ENCODE measurements at places on chromosomes 4 and X.

GRCh38 chr4:81884986-81885385 lies 413.3 kb upstream of the RASGEF1B start:
- DNase-seq, result no peak

GRCh38 chr4:57344296-57344695 lies 234.1 kb upstream of the IGFBP7 start:
- no peak for DNase-seq

DNA sequence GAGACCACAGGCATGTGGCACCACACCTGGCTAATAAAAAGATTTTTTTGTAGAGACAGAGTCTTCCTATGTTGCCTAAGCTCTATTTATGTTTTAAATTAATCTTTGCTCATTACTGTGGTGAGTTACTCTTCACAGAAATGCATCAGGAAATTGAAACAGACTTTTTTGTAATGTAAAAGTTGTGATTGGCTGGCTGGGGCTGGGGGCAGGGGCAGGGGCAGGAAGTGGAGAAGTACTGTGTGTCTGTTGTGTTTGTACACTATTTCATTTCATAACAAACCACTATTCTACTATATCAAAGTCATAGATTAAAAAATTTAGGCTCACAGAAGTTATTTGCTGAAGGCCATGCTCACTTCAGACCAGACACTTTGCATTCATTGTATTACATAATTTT lies 19.1 kb upstream of the ABRAXAS1 start:
- DNase-seq, result no peak

DNA sequence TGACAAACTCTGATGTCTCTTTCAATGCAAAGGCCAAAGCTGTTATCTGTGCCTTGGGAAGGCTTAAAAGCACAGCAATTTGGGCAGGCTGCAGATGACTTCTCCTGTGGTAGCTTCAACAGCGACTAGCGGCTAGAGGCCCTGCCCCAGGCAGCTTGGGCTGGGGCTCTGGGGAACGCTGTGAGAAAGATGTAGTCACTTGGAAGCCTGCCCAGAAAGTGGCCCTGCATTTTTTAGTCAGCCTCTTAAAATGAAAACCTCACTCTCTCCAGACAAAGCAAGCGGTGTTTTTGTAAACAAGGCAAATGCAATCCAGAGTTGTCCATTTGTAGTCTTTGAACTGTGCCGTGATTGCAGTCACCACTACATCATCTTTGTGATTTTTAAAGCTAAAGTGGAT lies 27.5 kb downstream of the PCYT1B start:
- DNase-seq, result no peak

GRCh38 chrX:69618803-69619202 lies 2.9 kb downstream of the EDA start:
- DNase-seq, result no peak

- no peak for DNase-seq
Observed at GRCh38 chr4:162272215-162272614, 108.4 kb upstream of the FSTL5 start.

- no peak for DNase-seq
Observed at GRCh38 chrX:151899622-151900021, 13.1 kb upstream of the MAGEA4 start.

- no peak for DNase-seq
Observed at GRCh38 chr4:179372242-179372641, 1930.0 kb upstream of the AGA start.

GRCh38 chr4:82256718-82257117 lies 117.1 kb downstream of the HNRNPD start:
- DNase-seq, result no peak

GRCh38 chr4:147481577-147482109 lies 746 bp downstream of the EDNRA start:
- peak; percentile 20 for DNase-seq

DNA sequence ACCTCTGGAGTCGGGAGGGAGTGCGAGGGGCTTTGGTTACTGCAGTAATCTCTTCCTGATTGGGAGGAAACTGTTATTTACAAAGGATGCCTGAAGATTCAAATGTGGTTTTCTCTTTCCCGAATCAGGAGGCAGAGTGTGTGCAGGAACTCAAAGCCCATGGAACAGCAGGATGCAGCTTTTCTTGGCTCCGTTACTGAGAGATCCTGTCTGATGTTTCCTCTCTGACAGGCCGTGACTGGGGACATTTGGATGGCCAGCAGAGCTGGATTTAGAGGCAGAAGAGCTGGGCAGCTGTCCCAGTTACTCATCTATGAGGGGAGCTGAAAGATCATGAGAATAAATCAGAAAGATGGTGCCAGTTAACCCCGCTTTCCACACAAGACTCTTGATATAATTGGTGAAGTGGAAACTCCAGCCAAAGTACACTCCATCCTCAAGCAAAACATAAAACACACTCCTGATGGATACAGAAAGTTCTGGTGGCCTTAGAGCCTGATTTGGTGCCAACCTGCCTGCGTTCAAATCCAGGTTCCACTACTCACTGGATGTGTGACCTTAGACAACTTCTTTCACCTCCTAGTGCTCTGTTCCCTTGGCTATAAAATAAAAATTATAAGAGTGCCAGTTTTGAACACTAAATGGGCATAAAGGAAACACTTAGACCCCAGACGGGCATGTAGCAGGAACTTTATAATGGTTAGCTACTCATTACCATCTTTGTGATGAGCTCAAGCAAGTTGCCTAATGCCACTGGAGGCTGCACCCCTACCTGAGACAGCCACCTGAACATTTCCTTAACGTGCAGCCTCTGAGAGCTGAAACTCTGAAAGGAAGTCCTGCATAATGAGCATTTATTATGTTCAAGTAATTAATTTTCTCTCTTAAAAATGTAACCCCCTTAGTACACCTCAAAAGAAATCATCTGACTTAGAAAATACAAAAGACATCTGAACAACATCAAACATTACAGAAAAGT lies 349.0 kb upstream of the GATB start:
- DNase-seq, result no peak

DNA sequence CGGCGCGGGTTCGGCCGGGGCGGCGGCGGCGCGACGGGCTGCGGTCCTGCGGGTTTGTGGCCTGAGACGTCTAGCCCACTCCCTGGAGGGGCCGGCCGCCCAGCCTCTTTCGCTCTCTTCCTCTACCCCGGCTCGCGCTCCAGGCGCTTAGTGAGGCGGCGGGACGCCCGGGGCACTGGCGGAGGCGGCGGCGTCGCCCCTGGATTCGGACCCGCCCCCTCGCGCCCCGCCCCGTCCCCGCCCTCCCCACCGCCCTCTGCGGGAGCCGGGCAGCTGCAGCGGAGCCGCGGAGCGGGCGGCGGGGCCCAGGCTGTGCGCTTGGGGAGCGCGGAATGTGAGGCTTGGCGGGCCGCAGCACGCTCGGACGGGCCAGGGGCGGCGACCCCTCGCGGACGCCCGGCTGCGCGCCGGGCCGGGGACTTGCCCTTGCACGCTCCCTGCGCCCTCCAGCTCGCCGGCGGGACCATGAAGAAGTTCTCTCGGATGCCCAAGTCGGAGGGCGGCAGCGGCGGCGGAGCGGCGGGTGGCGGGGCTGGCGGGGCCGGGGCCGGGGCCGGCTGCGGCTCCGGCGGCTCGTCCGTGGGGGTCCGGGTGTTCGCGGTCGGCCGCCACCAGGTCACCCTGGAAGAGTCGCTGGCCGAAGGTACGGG lies at the start of gene BMP2K:
Gene BMP2K, plus strand, starts transcription at position 272 of the 650 bp plus-strand sequence. Its CDS starts 194 bp downstream, at position 466.
- DNase-seq, result peak; percentile 86

- no peak for DNase-seq
Observed at GRCh38 chrX:114015966-114016365, 567.9 kb upstream of the HTR2C start.

DNA sequence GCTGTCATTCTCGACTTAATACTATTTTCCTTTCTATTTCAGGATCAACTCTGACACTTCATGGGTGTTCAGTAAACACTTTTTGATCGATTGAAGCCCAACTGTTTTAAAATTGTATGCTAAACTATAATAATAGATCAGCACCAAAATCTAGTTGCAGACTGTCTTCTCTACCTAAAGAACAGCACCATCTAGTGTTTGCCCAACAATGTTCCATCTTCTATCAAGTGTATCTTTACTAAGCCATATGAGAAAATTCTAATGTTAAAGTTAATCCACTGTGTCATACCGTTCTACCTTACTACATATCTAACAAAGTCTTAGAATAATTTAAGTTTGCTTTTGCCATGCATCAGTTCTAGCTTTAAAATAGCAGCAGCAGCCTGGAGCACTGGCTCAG lies 113.0 kb upstream of the PRDX4 start:
- DNase-seq, result peak; percentile 11

GRCh38 chr4:102263024-102263787 lies 82.1 kb downstream of the SLC39A8 start:
- DNase-seq, result peak; percentile 41

GRCh38 chr4:16159286-16159685 lies 67.0 kb downstream of the TAPT1 start:
- DNase-seq, result no peak

- no peak for DNase-seq
Observed at GRCh38 chr4:102469806-102470205, 31.4 kb upstream of the NFKB1 start.

- no peak for DNase-seq
Observed at GRCh38 chr4:5973033-5973432, 45.2 kb downstream of the C4orf50 start.

GRCh38 chr4:31674313-31674947 lies 954.3 kb downstream of the PCDH7 start:
- DNase-seq, result no peak

GRCh38 chr4:112156553-112156952 lies 11.3 kb downstream of the FAM241A start:
- no peak for DNase-seq

DNA sequence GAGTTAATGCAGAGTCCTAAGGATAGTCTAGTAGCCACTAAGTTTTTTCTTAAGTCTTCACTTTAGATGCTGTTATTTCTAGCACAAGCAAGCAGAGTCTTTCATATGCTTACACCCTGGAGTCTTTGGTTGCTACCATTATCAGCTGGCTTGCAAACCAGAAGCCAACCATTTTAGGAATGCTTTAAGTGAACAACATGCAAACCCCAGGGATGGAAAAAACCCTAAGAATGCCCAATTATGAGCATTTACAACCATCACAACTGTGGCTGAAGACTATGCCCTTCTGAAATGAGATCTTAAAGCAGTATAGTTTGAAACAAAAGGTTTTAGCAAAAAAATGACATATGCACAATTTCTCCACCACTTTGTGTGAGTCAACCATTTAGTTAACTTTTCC lies 6.6 kb downstream of the MID1IP1 start:
- DNase-seq, result no peak

DNA sequence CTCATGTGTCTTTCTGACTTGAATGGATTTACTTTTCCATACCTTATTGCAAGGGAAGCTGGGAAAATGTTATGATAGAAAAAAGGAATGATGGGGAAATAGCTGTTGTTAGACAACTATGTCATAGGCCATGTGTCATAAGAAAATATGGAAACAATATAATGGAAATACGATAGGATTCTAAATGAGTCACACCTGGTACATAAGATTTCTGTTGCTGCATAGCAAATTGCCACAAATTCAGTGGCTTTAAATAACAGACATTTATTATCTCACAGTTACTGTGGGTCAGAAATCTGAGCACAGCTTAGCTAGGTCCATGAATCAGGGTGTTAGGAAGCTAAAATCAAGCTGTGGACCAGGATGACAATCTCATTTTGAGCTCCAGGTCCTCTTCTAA lies 44.6 kb upstream of the ANKRD50 start:
- DNase-seq, result no peak

- no peak for DNase-seq
Observed at GRCh38 chr4:13922459-13922858, 294.9 kb upstream of the BOD1L1 start.

DNA sequence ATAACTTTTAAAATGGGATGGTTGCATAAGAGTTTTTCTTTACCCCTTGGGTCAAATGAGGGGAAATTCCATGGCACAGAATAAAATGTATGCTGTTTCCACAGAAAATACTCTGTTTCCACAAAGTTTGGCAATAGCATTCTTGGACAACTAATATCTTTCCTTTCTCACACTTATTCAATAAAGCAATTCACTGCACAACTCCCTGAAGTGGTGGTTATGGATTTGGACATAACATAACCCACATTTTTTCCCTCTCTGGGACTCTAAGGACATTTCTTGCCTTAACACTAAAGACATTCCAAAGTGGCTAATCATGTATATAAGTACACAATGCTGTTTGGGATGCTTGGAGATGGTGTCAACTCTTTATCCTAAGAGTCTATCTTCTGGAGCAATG lies 51.7 kb upstream of the GPM6B start:
- no peak for DNase-seq

DNA sequence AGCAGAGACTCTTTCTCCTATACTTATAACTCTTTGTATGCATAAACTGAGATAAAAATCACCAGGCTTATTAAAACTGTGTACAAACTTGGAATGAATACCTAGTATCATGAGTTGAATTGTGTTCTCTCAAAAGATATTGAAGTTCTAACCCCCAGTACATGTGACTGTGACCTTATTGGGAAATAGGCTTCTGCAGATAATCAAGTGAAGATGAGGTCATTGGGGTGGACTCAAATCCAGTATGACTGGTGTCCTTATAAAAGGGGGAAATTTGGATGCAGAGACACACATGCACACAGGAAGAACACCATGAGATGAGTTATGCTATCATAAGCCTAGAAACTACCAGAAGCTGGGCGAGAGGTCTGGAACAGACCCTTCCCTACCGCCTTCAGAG lies 26.2 kb downstream of the ZNF827 start:
- DNase-seq, result no peak

DNA sequence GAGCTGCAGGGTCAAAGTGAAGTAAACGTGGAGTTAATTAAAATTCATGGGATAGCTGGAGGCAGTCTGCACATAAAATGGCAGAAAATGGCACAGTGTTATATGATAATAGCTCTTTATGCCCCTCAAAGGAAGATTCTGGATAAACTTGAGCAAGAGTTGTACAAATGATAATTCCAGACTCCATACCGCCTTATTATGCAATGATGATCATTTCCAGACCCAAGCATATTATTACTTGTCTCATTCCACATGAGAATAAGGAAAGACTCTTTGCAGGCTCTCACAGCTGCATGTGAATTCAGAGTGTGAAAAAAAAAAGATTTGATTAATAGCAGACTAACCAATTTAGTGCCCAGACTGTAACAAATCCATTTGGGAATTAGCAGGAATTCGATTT lies 105.4 kb downstream of the STK32B start:
- no peak for DNase-seq

DNA sequence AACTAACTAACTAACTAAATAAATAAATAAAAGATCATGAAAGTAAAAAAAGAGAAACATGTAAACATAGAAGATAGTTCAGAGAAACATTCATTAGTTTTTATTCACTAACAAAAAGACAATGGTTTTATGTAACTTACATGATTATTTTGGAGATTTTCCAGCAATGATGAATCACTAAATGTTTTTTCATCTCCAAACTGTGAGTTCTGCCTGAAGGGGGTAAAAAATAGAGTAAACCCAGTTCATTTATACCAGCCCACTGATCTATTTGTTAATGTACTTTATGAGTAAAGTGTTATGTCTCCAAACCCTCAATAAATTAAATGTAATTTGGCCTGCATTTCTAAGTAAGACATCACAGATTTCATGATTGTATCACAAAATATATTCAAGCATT lies 101.1 kb downstream of the ATP8A1 start:
- no peak for DNase-seq

- no peak for DNase-seq
Observed at GRCh38 chrX:42710452-42710851, 67.5 kb downstream of the PPP1R2C start.

Data from neuronal stem cell (in vitro differentiated cells).